ELR (cell line): ENCODE measurements at places on chromosomes 2 and 18.

- no peak for DNase-seq
Measured at GRCh38 chr18:47863041-47863440, 67.4 kb downstream of the SMAD2 start.

DNA sequence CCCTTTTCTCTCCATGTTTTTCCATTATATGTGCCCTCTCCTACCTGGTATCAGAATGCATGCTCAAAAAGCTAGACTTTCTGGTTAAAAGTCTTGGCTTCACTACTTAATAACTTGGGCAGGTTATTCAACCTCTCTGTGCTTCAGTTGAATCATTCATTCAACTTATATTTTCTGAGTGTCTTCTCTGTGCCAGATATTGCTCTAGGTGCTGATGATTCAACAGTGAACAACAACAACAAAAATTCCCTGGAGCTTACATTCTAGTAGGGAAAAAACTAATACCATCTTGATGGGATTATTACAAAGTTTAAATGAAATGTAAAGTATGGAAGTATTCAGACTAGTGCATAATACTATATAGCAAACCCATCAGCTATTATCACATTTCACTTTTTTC, 55.2 kb downstream of the SOS1 start:
- peak; percentile 16 for DNase-seq

DNA sequence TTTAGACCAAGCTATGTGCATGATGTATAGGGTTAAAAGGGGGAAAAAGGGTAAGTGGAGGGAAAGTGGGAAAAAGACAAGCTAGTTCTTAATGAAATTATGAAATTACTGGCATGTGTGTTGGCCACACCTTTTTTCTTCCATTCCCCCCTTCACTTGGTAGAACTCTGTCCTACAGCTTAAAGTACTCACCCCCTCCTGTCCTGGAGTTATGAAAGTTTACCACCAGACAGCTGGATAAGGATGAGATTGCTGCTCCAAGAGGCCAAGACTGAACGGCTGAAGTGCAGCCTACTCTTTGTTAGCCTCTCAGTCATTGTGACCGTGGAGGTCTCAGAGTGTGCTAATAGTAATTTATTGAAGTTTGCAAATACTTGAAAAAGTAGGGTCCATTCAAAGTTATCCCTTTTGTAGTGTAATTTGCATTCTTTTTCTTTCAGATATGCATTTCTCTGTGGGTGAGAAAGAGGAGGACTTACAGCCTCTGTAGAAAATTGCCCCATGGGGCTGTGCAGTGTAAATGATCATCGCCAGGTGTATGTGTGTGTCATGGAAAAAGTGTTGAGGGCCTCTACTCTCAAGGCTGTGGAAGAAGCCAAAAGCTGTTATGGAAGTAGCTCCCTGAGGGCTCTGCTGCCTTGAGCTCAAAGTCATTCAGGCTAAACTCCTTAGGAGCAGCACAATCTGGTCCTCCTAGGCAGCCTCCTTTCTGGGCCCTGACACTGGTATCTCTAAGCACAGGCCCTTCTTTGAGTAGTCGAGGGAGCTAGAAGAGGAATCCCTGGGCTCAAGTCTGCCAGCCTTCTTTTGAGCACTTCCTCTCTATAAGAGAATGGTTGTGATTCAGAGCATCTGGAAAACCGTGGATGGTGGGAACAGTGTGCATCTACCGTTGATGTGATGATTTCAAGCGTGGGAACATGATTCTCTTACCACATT, 46.2 kb downstream of the LHCGR start:
- DNase-seq = no peak

DNA sequence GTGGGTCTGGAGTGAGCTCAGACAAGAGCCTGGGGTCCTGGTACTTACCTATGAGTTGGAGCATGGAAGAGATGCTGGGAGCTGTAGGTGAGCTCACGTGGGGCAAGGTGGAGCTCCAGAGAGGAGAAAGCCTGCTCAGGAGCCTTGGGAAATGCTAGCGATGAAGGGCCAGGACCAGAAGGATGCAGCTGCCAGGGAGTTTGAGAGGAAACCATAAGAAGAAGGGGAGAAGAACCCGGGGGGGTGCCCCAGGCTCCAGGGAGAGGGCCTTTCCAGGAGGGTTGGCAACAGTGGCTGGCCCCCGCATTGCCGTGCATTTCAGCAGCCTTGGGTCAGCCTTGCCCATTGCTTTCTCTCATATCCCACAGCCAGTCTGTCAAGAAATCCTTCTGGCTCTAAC, 268.7 kb downstream of the GLI2 start:
- no peak for DNase-seq

- peak; percentile 66 for DNase-seq
Measured at GRCh38 chr2:186592137-186592875, 2.5 kb downstream of the ITGAV start.

- DNase-seq = no peak
Measured at GRCh38 chr2:118121986-118122524, 33.8 kb downstream of the INSIG2 start.

- no peak for DNase-seq
Measured at GRCh38 chr2:69577467-69578197, 65.9 kb downstream of the AAK1 start.

GRCh38 chr2:180196419-180196977, 189.4 kb upstream of the CWC22 start:
- peak; percentile 43 for DNase-seq

DNA sequence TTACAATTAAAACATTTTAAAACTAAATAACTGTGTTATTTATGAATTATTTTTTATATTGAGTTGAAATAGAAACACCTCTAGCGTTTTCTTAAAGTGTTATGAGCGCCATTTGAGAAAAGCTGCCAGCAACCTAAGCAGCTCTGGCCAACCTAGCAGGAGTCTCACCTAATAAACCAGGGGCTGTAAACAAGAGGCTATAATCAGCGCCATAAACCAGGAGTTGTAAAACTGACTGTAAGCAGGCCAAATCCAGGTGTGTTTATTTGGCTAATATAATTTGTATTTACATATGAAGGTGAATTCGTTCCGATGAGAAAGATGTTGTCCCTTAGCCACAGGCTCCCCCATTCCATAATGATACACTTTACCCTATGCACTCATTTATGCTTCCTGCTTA, 34.7 kb downstream of the LRRTM1 start:
- no peak for DNase-seq

GRCh38 chr2:25310965-25311864, 30.5 kb downstream of the DNMT3A start:
- DNase-seq = no peak

DNA sequence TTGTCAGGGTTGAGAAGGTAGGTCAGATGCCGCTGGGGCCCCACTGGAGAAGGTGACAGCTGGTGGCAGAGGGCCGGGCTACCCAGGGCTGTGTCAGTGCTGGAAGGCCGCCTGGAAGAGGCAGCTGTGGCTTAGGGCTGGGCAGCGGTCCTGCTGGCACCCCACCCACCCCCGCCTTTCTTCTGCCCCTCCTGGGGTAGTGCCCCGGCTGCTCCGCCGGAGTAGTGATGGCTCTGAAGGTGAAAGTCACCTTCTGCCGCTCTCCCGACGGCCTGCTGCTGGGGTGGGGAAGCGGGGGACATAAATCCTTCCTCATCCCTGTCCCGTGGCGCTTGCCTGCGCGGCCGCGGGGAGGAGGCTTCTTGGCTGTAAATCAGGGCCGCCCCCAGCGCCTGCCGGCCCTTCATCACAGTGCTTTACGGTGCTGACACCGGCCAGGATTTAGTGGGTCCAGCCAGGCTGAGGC, 332.2 kb downstream of the DYSF start:
- no peak for DNase-seq

DNA sequence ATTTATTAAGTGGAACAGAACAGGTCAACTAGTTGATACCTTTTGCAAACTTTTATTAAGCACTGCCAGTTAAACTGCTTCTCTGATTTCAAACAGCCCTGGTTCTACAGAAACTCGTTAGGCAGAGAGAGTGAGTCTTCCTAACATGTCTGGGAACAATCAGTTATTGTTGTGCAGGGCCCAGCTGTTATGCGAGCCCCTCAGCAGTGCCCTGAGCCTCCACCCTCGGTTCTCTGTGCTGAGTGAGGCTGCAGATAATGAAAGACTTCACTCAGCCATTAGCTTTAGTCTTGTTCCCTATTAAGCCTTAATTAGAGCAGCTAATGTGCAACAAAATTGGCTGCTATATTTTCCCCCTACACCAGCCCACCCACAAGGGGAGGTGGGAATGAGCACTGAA, 39.6 kb downstream of the KCTD18 start:
- DNase-seq = no peak

DNA sequence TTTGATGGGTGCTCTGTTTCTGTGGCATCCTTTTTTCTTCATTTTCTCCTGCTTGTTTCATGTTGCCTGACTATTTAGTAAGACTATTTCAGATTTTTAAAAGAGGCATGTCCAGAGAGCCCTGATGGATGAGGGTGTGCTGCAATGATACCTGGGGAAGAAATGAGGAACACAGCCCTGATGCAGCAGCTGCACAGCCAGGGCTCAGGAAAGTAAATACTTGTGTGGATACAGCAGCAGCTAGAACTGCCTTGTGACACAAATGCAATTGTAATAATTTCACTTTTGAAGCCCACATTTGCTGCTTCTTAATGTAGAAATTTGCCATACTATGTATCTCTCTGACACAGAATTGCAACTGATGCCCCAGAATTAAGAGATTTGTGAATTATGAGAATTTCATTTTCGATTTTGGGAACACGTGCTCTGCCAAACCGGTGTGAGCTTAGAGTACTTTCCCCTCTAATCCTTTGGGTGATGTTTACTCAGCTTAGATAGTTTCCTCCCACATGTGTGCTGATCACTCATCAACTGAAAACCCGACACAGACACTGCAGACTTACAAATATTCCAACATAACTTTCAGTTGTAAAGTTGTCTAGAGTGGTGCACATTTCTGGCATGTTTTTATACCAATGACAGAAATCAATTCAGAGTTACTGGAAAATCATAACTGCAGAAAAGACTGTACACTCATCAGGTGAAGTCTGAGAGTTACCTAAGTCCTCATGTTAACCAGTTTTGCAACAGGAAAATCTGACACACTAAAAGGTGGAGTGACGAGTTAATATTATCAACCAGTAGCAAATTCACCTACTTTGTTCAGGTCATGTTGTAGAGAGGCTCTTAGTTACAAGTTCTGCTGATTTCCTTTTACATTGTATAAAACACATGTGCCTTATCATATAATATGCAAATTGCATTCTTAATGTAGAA, 383.4 kb downstream of the CBLN2 start:
- DNase-seq = no peak

DNA sequence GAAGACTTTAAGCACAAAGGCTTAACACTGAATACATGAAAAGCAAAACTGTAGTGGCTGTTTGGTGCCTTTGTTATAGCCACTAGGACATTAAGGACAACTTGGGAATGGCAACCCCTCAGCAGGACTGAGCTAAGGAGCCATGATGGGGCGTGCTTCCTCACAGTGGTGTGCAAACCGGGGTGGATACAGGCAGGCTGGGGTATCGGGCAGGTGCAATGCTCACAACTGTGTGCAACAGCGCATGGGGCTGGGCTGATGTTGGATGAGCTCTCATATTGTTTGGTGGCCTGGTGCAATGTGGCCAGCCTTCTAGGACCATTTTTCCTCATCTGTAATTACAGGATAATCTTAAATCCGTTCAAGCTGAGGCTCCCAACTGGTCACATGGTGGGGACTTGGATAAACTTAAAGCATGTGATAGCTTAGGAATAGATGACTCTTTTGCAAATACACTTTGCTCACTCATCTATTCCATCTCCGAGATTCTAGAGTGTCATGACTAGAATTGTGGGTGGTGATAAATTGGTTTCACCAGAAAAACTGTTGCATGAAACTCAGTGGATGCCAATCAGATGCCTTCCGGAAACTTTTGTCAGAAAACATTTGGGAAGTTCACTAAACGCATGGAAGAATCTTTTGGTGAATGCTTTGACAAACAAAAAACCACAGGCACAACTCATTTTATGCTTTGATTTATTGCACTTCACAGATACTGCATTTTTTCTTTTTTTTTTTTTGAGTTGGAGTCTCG, 116.5 kb downstream of the PXDN start:
- no peak for DNase-seq

DNA sequence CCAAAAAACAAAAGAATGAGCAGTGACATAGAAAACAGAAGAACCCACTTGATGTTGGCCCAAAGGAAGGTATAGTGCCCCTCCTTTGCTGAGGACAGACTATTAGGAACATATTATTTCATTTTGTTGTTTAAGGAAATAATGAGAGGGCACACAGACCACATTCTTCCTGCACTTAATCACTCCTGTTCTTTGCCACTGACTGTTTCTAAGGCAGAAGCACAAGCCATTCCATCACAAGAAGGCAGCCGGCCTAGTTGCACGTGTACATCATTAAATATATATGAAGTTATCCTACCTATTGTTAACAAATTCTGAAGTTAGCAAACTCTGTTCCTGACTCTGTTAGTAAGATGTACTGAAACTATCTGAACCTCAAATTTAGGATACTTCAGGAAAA, 110.0 kb downstream of the LNPK start:
- peak; percentile 23 for DNase-seq

- DNase-seq = no peak
Measured at GRCh38 chr18:1015777-1016176, 111.1 kb downstream of the ADCYAP1 start.

- DNase-seq = no peak
Measured at GRCh38 chr2:217417536-217417935, 557.7 kb upstream of the TNP1 start.

DNA sequence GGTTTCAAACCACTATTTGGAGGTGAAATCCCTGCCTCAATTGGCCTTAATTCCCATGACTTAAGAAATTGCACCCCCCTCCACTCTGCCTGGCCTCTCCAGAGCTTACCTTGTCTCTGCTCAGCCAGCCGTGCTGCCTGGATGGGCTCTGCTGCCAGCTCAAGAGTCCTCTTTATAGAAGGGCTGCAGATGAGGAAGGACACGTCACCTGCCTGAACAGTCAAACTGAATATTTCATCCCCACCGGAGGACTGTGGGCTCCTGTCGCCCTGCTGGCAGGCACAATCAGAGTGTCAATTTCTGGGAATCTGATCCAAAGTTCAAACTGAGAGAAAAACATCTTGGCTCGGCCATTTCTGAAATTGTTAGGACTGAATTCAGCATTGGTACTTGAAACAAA, at the start of gene OTOS:
OTOS (minus strand) TSS at position 148 of the 400 bp plus-strand sequence. CDS start 332 bp downstream, outside the sequence.
- DNase-seq = no peak

DNA sequence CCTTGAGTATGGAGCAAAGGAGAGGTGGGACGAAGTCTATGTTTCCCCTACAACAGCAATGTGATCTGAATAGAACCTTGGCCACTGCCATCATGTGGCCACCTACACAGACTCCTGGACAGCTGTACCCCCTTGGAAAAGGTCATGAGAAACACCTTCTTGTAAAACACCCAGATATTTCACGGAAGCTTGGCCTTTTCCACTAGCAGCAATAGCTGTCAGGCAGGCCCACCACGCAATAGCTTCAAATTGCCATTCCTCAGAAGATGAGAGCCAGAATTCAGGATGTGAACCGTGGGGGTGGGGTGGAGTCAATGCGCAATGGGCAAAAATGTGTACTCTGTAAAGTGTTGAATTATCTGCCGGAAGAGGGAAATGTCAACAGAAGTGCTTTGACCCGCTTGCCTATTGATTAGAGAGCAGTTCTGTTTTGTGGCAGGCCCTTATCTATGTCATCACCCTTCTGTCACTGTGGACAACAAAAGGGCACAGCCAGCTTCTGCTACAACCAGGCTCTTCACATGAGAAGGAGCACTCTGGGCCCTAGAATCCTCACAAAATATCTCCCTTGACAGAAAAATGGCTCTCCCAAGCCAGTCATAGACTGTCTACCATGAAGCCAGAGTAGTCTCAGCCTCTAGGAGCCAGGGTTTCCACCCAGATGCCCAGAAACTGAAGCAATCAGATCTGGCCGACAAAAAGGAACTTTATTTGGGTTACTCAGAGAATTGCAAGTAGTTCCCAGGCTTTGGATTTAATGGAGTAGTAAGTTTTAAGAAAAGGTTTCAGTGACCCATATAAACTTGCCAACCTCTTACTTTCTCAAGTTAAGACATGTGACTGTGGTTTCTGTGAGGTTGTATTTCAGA, 9.5 kb downstream of the INPP1 start:
- DNase-seq = no peak

- DNase-seq = no peak
Measured at GRCh38 chr18:10301831-10302483, 152.5 kb upstream of the APCDD1 start.
